Activated CD4-positive, alpha-beta T cell treated with anti-CD3 and anti-CD28 coated beads, Interleukin-2, amount 10 ng/mL, durations not matched to agents 7 days and 5 days (primary cell): ENCODE measurements at places on chromosomes 11 and 22. TPM values are rescaled to one million over a fixed set of nuclear protein-coding genes. Genes with fewer than 3 reads are reported as not detected.

OVCH2 gene
- not detected for total RNA-seq

GLYATL2 gene
- not detected for total RNA-seq

KBTBD3 gene
- 8.6 TPM for total RNA-seq

ALKBH3 gene
- total RNA-seq = 34.6 TPM

SLC25A18 gene
- total RNA-seq = not detected

MS4A6E gene
- total RNA-seq = not detected

TNNT3 gene
- 3.7 TPM for total RNA-seq

ARHGAP8 gene
- 0.37 TPM for total RNA-seq

CBLIF gene
- total RNA-seq = not detected

YAP1 gene
- not detected for total RNA-seq

ACAD8 gene
- total RNA-seq = 21.8 TPM

MUC5B gene
- total RNA-seq = not detected

TSPAN32 gene
- 77.6 TPM for total RNA-seq

HTR3A gene
- not detected for total RNA-seq

SMC1B gene
- total RNA-seq = 0.58 TPM

RHOD gene
- total RNA-seq = not detected

FAM118B gene
- 11.9 TPM for total RNA-seq

NLRX1 gene
- 28.5 TPM for total RNA-seq

OR51B5 gene
- not detected for total RNA-seq
